ENCODE measurements at places on chromosomes 4 and X.

DNA sequence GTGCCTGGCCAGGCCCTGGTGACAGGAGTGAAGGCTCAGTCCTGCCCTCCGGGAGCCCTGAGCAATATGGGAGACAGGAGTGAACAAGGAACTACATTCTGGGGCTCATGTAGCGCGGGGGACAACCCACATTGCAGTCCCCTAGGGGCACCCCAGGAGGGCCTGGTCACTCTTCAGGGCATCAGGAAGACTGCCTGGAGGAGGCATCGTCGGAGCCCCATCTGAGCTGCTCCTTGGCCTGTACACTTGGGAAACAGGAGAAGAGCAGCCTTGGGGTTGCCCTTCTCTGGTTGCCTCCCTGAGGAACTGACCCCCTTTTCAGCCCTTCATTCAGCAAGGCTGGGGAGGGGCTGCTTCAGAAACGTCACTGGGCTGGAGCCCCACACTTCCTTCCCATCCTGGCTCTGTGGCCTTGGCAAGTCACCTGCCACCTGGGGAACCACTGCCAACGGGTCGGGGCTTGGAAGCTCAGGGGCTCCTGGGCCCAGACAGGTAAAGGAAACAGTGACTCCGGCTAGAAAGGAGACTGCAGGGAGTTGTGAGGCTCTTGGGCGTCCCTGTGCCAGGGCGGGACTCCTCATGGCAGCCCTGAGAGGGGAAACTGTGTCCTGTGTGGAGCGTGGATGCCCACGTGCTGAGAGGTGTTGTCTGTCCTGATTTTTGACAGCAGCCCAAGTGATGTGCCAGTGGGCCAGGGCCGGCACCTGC lies 10.1 kb downstream of the WFS1 start:
- DNase-seq: no peak

- DNase-seq: no peak
Observed at GRCh38 chr4:3857269-3857926, 91.2 kb downstream of the ADRA2C start.

DNA sequence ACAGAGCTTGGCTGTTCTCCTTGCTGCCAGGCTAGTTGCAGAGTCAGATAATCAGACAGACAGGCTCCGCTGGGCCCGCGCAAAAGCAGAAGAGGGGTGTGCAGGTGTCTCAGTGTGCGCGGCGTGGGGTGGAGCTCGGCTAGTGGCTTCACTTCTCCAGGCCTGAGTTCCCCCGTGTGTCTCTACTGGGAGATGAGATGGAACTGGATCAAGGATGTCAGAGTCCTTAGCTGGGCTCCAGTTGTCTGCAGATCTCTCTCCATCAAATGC lies 21.1 kb downstream of the HTRA3 start:
- no peak for DNase-seq

DNA sequence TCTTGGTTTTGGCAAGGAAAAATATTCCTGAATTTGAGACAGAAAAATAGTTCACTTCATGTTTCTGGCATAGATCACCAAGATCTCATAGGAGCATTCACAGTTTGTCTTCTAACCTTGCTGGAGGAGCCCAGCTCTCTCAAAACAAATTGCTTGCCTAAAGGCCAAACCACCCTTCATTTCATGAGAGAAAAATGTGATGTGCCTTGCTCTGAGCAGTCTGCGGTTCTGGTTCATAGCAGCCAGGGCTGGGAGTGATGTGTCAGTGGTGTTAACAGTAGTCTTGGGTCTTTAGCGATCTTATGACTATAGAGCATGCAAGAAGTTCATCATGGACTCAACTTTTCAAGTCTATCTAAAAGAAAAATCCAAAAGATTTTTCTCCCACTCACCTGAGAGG lies 183.3 kb downstream of the DCLK2 start:
- no peak for DNase-seq

DNA sequence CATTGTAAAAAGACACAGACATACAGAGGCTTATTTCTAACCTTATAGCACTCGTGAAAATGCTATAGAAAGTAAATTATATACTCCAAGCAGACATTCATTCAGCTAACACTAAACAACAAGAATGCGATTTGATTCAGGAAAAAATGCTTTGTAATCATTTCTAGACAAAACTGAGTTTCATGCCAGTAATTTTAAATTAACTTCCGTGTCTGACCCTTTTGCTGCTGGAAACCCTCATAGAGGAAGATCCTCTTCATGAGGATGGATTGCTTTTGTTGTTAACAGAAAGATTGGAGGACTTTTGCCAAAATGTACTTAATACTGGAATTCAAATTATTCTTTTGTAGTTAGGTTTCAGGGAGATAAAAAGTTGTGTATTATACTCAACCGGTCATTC lies 43.3 kb downstream of the GUCY1A1 start:
- DNase-seq: no peak

- DNase-seq: no peak
Observed at GRCh38 chrX:150548684-150549083, 19.7 kb upstream of the MTM1 start.

GRCh38 chrX:153463556-153463955 lies 6.8 kb downstream of the HAUS7 start:
- no peak for DNase-seq

DNA sequence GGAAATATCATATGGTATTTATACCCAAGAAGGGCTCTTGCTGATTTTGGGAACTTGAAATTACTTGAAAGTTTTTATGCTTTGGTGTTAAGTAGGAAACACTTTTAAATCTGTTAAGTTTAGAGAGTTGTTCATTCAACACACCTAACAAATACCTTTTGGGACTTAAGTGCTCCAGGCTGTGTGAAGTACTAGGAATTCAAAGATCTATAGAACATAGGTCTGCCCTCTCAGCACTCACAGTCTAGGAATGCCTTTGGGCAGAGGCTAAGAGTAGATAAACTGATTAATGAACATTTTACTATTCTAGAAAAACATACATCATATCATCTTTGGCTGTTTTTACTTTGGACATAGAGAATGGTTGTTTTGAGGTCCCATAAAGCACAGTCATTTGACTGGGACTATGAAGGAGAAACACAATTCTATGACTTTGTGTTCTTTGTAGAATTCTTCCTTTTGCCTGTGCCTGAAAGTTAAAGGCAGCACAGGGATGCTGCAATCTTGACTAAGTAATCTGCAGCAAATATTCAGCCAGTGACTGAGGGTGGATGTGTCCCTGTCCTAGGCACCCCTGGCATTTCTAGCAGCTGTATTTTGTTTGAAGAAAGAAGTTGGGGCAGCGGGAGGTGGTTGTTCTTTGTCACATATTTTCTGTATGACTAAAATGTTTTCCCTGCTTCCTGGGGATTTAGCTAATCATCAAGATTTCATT lies 8.3 kb downstream of the BMP3 start:
- no peak for DNase-seq

DNA sequence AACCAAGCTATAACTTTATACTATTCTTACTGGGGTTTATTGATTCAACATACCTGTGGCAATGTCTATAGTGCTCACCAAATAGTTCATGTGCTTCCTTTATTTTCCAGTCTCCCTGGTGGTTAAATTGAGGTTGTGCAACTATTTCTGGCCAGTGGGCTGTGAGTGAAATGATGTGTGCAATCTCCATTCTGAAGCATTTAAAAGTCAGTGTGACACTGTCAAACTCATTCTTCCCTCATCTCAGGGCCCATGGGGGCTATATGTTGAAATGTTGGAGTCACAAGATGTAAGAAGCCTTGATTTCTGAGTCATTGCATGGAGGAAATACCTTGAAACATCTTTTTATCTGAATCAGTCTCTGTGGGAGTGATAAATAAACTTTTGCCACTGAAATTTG lies 414.3 kb upstream of the RPS6KA3 start:
- DNase-seq: no peak

GRCh38 chrX:112819008-112819640 lies 21.5 kb downstream of the AMOT start:
- no peak for DNase-seq

GRCh38 chrX:1657367-1658070 lies 42.7 kb downstream of the ASMT start:
- DNase-seq: no peak

- DNase-seq: no peak
Observed at GRCh38 chrX:72475952-72476668, 96.5 kb downstream of the HDAC8 start.

GRCh38 chr4:62408454-62408853 lies 1208.3 kb downstream of the ADGRL3 start:
- DNase-seq: no peak

GRCh38 chr4:123423819-123424218 lies 27.2 kb downstream of the SPRY1 start:
- DNase-seq: no peak

- no peak for DNase-seq
Observed at GRCh38 chr4:99846891-99847290, 30.3 kb downstream of the DAPP1 start.

DNA sequence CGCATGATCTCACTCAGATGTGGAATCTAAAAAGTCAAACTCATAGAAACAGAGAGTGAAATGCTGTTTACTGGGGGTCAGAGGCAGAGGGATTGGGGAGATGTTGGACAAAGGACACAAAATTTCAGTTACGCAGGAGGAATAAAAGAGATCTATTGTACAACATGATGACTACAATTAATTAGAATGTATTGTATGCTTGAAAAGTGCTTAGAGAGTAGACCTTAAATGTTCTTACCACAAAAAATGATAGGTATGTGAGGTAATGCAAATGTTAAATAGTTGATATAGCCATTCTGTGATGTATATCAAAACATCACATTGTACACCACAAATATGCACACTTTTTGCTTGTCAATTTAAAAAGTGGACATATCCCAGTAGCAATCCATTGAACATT lies 36.1 kb upstream of the PHKA2 start:
- DNase-seq: no peak

- DNase-seq: no peak
Observed at GRCh38 chr4:69617083-69617694, 22.3 kb downstream of the UGT2A2 start.

DNA sequence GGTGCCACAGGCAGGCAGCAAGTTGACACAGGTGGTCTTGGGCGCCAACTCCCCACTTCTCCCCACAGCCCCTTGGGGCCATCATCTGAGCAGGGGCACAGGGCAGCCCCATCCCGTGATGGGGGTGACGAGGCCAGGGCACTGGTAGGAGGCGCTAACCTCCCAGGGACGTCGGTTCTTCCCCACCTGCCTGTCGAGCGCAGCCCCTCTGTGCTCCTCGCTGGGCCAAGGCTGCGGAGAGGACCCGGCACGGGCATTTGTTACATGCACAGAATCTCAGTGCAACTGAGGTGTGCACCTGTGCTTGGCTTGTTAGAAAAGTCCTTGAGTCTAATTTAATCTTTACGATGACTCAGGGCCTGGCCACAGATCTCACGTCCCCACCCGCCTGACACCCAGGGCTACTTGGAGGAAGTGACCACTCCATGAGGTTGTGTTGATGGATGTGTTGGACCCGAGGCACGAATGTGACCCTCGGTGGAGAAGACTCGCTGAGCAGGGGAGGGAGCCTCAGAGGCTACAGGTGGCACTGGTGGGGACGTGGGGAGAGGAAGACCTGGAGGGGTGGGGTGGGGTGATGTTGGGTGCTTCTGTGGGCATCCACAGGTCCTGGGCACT lies 3.1 kb upstream of the SH3TC1 start:
- no peak for DNase-seq

DNA sequence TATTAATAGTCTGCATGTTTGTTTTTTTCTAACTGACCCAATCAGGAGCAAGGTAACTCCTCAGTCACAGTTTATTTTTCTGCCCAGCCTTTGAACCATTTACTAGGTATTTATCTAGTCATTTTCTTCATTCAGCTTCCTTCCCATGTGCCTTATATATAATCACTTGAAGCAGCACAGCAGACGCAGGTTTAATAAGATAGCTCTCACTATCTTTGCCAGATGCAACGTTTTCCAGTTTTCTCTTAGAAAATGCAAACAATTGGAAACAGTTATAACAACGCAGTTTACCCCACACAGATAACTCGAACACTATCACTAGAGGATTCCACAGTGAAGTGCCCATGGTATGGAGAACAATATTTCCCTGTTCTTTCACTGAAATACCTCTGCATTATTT lies 56.4 kb upstream of the NFKB1 start:
- DNase-seq: no peak

- no peak for DNase-seq
Observed at GRCh38 chrX:48591255-48591791, 6.0 kb upstream of the WDR13 start.

DNA sequence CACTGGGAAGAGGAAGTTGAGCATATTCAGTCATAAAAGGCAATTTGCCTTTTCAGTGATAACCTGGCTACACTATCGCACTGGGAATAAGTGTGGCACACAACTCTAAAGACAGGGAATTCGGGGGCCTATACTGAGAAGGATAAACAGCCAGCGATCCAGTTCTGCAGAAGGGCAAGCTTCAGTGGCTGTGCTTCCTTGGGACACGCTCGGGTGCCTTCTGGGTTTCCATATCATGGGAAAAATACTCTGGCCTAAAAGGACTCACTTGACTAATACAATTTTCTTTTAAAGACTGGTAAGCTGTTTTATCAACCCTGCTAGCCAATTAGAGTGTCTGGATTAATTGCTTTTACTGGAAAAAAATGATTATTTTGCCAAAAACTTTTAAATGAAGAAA lies 58.5 kb downstream of the TENM3 start:
- DNase-seq: no peak

GRCh38 chr4:76011700-76012387 lies 4.5 kb upstream of the CXCL9 start:
- DNase-seq: no peak

- DNase-seq: no peak
Observed at GRCh38 chr4:83272900-83273299, 11.7 kb downstream of the COQ2 start.

DNA sequence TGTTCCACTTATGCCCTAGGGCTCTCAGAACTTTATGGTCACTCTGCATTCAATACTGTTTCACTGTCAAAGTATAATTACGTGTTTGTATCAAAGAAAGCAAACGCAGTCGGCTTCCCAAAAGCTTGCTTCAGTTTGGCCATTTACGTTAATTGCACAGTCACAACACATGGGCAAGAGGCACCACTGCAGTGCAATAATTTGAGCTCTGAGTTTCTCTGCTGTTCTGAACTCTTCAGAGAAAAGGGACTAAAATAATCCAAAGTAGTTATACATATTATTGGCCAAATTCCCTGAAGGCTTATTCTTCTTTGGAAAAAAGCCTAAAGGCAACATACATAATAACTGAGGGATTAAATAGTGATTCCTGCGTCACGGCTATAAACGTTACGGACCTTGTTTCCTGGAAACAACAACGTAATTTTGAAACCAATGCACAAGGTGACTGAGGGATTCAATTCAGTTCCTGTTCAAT lies 51.3 kb downstream of the RNF150 start:
- DNase-seq: no peak

- DNase-seq: no peak
Observed at GRCh38 chr4:76016393-76016792, 6.9 kb downstream of the CXCL10 start.

DNA sequence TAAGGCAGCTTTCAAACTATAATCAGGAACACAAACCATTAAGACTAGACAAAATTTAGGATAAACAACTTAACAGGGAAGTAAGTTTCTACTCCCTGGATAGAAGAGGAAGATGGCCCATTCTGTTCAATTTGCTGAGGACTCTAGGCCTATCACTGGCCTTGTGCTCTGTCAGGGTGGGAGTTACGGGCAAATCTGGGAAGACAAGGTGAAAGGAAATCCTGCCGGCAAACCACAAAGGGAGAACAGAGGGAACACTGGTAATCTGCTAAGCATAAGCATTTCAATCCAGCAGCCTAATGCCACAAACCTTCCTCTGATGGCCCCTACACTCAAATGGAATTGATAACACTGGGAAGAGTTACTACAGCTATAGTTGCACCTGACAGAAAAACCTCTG lies 8.3 kb downstream of the GPR82 start:
- no peak for DNase-seq

- no peak for DNase-seq
Observed at GRCh38 chr4:184343502-184344177, 126.0 kb upstream of the ENPP6 start.

All from activated CD8-positive, alpha-beta memory T cell treated with anti-CD3 and anti-CD28 coated beads for 4 hours (primary cell).